CD4-positive, alpha-beta T cell treated with Interleukin-4 for 1 hour (primary cell): ENCODE measurements at places on chromosomes 5 and 9.
A peak's percentile ranks its signal among the peaks of the same experiment; 100 is the strongest.

DNA sequence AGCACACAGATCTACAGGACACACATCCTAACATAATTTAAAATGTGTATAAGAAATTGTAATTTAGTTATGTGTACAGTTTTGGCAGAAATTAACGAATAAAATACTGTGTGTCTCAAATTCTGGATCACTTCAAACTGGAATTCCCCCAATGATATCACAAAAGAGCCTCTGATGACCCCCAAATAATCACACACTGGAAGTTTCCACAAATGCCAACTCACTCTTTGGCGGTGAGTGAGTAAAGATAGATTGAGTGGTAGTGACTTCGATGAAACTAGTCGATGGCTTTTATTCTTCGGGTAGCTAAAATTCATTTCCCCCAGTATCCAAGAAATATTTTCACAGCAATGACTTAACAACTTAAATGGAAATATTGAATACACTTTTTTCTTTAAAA lies 2.2 kb downstream of the ZNF366 start:
- DNase-seq, result no peak

- DNase-seq, result no peak
These were observed 329.5 kb downstream of the ICE1 start for GRCh38 chr5:5751987-5752386.

DNA sequence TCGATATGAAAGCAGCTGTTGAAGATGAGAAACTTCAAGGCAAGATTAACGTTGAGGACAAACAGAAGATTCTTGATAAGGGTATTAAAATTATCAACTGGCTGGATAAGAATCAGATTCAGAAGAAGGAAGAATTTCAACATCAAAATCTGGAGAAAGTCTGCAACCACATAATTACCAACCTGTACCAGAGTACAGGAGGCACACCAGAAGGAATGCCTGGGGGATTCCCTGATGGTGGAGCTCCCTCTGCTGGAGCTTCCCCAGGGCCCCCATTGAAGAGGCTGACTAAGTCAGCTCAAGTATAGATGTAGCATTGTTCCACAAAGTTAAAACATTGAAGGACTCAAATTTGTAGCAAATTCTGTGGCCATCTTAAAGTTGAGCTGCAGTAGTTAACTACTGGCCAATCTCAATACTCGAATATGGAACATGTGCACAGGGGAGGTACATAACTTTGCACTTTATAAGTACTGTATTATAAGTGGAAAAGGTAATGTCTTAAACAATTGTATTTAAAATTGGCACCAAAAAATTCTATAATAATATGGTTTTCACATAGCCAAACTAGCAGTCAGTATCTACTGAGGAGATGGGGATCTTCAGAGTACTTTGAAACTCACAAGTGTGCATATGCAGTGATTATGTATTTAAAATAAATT lies 237.5 kb downstream of the CHSY3 start:
- DNase-seq, result no peak

- DNase-seq, result no peak
These were observed 179.6 kb upstream of the PITX1 start for GRCh38 chr5:135213466-135214239.

GRCh38 chr5:462051-462481 lies 19.1 kb downstream of the EXOC3 start:
- DNase-seq, result no peak

GRCh38 chr9:126796758-126797157 lies 8.1 kb upstream of the ZBTB43 start:
- no peak for DNase-seq

DNA sequence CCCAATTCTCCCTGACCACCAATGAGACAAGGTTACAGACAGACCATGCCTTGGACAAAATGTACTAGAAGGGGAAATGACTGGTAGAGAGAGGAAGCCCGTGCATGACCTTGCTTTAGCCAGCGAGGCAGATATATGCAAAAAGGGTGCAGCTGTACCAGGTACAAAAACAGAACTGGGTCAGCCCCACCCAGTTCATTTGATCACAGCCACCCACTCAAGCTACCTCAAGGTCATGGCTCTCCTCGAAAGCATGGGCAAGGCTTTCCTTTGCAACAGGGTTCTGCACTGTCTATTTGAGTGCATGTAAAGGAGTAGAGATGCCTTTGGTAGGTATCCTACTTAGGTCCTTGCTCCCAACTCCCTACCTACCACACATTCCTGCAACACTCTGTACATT lies 33.3 kb downstream of the TLE1 start:
- DNase-seq, result peak; percentile 74

DNA sequence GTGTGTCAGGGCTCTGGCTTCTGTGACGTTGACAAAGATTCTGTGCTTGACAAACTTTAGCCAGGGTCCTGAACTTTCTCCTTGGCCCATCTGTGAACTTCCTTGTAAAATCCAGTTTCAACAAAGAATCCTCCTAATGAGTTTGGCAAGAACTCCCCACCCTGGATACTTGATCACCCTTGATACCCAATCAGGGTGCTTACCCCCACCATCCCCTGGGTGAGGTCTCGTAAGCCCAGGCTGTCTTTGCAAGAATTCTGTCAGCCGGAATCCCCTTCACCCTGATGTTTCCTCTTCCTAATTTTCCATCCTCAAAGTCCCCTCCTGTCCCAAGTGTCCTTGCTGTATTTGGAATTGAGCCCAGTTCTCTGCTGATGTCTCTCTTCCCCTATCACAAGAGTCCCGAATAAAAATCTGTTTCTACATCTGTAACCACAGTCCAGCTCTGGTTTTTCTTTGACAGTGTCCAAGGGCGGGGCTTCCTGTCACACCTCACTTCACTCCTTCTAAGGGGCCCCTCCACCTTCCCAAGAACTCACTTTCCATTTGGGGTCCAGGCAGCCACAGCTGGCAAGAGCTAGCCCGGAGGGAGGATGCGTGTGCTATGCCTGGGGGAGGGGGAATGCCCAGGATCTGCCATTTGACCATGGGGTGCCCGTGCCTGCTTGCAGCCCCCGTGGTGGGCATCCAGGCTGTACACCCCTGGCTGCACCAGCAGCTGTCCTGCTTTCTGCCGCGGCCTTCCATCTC lies 2.7 kb upstream of the CARD19 start:
- peak; percentile 27 for DNase-seq

GRCh38 chr5:106020894-106021293 lies 1649.8 kb downstream of the EFNA5 start:
- DNase-seq, result no peak
